Naive thymus-derived CD8-positive, alpha-beta T cell (primary cell): ENCODE measurements at places on chromosomes 7 and 10. TPM values are rescaled to one million over a fixed set of nuclear protein-coding genes. Genes with fewer than 3 reads are reported as not detected.

GRCh38 chr7:2863461-2864066, 19.5 kb upstream of the GNA12 start:
- H3K27me3 ChIP-seq, result no peaks in the 10 kb centered on the region
- H3K4me3 ChIP-seq, result peak overlapping the region; percentile 76
- peak; percentile 57 for DNase-seq
- peak overlapping the region; percentile 75 for H3K27ac ChIP-seq

DNA sequence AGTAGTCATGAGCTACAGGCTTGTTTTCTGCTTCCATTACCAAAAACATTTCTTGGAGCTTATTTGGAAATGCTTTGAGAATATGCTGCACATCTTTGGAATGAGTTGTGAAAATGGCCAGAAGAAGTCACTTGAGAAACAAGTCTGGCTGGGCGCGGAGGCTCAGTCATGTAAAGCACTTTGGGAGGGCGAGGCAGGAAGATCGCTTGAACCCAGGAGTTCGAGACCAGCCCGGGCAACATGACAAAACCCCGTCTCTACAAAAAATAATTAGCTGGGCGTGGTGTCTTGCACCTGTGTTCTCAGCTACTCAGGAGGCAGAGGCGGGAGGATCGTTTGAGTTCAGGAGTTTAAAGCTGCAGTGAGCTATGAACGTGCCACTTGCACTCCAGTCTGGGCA, 882 bp upstream of the CHCHD1 start:
- peak overlapping the region; percentile 99 for H3K27ac ChIP-seq
- H3K27me3 ChIP-seq, result no peaks in the 10 kb centered on the region
- H3K4me3 ChIP-seq, result peak overlapping the region; percentile 97
- DNase-seq, result no peak

DNA sequence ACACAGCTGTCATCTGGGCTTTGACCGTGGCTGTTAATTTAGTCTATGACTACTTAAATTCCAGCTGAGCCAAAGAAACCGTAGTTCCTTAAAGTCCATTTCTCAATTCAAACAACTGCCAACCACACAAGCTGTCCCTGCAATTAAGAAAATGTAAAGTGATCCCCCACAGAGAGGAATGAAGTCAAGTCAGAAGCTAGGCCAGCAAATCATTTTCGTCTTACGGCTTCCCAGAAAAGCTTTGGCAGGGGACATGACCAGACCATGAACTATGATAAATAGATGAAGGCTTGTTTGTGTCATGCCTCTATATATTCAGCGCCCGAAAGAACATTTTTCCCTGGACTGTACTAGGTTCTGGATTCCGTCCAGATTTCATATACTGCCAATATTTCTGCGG, 54.6 kb downstream of the HACD1 start:
- H3K4me1 ChIP-seq, result no peaks in the 10 kb centered on the region
- no peaks in the 10 kb centered on the region for H3K27me3 ChIP-seq
- no peaks in the 10 kb centered on the region for H3K36me3 ChIP-seq
- H3K27ac ChIP-seq, result no peak overlapping the region
- DNase-seq, result no peak
- H3K4me3 ChIP-seq, result no peak overlapping the region

- DNase-seq, result no peak
- H3K4me3 ChIP-seq, result no peak overlapping the region
- H3K4me1 ChIP-seq, result peaks cover 61% of the 10 kb centered on the region
Observed at GRCh38 chr7:10998996-10999757, 25.5 kb downstream of the PHF14 start.

- H3K27me3 ChIP-seq, result no peaks in the 10 kb centered on the region
- H3K27ac ChIP-seq, result no peak overlapping the region
- H3K4me1 ChIP-seq, result peaks cover 4% of the 10 kb centered on the region
- no peak for DNase-seq
- H3K36me3 ChIP-seq, result no peaks in the 10 kb centered on the region
Observed at GRCh38 chr7:24566274-24566673, 7.0 kb upstream of the PALS2 start.

VAX1 gene
- total RNA-seq, result not detected
